Smooth muscle cell of the coronary artery (primary cell): ENCODE measurements at places on chromosomes 4 and X. TPM values are rescaled to one million over a fixed set of nuclear protein-coding genes. Genes with fewer than 3 reads are reported as not detected.

Gene RNF212
- total RNA-seq: 0.60 and 0.82 TPM in 2 replicates

Gene CT45A2
- not detected in 2 replicates for total RNA-seq

Gene SH3BP2
- 6.7 and 19.2 TPM in 2 replicates for total RNA-seq

Gene GABRG1
- total RNA-seq: not detected in 2 replicates
